SJSA1 (cell line): ENCODE measurements at places on chromosomes 5 and 9.
A peak's percentile ranks its signal among the peaks of the same experiment; 100 is the strongest.

DNA sequence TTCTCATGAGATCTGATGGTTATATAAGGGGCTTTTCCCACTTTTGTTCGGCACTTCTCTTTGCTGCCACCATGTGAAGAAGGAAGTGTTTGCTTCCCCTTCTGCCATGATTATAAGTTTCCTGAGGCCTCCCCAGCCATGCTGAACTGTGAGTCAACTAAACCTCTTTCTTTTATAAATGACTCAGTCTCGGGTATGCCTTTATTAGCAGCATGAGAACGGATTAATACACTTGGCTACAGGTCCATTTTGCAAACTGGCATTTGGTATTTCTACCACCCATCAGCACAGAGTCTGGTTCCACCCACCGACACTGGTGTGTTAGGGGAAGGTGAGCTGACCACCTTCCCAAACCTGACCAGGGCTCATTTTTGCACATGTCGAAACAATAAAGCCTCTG lies 47.9 kb upstream of the RARS1 start:
- peak; percentile 11 for DNase-seq

- no peak for DNase-seq
These were observed 19.9 kb downstream of the ABITRAM start for GRCh38 chr9:108953983-108954574.

- DNase-seq: no peak
These were observed 335.7 kb downstream of the NSG2 start for GRCh38 chr5:174381241-174381640.

DNA sequence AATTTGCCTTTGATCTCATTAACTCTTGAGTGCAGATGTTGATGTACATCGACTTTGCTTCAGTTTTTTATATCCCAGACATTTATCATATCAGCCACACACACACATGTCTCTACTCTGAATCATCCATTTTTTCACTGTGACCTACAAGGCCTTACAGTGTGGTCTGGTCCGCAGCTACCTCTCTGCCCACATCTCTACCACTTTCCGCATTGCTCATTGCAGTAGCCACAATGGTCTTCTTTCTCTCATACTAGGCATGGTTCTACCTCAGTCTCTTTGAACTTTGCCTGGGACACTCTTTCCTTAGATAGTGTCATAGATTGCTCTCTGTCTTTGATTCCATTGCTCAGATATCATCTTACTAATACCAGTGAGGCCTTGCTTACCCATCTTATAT lies 87.9 kb upstream of the FSD1L start:
- peak; percentile 6 for DNase-seq

- DNase-seq: peak; percentile 53
These were observed 50.0 kb upstream of the GOLPH3 start for GRCh38 chr5:32223972-32224609.

DNA sequence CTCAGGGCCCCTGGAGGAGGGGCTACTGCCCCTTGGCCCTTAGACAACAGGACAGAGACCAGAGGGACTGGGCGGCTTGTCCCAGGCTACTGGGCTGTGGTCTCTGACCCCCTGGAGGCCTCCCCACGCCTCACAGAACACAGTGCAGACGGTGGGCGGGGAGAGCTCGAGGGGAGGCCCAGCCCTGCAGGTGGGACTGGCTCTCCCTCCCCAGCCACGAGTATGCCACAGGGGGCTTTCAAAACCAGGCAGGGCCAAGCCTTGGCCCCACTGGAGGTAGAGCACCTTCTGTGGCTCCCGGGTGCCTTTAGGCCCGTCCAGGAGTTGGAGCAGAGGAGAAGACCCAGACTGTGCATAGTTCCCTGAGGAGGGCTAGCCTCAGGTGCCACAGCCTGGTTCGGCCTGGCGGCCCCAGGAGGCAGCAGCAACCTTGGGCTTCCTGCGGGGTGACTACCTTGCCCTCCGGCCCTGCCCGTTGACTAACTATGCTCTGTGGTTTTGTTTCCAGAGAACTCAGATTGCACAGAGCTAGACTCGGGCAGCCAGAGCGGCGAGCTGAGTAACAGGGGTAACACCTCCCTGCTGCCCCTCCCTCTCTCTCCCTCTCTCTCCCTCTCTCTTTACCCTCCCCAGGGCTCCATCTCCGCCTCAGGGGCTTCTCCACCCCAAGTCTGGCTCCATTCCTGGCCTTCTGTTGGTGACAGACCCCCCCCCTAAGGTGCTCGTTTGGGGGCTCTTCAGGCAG lies 15.5 kb downstream of the CARD19 start:
- no peak for DNase-seq

GRCh38 chr9:109599131-109599530 lies 101.0 kb upstream of the PTPN3 start:
- no peak for DNase-seq

DNA sequence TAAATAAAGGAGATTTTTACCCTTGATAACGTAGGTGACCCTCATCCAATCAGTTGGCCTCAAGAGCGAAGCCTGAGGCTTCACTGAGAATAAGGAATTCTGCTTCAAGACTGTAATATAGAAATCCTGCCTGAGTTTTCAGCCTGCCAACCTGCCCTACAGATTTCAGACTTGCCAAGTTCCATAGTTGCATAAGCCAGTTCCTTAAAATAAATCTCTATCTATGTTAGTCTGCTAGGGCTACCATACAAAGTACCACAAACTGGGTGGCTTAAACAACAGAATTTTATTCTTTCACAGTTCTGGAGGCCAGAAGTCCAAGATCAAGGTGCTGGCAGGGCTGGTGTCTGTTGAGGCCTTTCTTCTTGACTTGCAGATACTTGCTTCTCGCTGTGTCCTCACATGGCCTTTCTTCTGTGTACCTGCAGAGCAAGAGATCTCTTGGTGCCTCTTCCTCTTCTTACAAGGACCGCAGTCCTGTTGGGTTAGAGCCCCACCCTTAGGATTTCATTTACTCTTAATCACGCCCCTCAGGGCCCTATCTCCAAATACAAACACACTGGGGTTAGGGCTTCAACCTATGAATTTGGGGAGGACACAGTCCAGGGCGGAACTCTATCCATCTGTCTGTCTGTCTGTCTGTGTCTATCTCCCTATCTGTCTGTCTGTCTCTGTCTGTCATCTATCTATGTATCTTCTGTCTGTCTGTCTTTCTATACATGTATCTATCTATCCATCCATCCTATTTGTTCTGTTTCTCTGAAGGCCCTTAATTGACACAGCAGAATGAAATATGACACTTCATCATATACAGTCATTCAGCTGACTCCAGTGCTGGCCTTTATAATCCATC lies 17.0 kb upstream of the CMBL start:
- no peak for DNase-seq

- no peak for DNase-seq
These were observed 52.8 kb upstream of the PRSS3 start for GRCh38 chr9:33742519-33742918.

GRCh38 chr5:51203598-51203997 lies 179.7 kb upstream of the ISL1 start:
- DNase-seq: no peak

GRCh38 chr5:34674187-34674586 lies 18.1 kb downstream of the RAI14 start:
- no peak for DNase-seq

- peak; percentile 85 for DNase-seq
These were observed 42.3 kb upstream of the MUSK start for GRCh38 chr9:110626101-110626829.

GRCh38 chr5:35002459-35002858 lies 45.3 kb downstream of the AGXT2 start:
- no peak for DNase-seq

DNA sequence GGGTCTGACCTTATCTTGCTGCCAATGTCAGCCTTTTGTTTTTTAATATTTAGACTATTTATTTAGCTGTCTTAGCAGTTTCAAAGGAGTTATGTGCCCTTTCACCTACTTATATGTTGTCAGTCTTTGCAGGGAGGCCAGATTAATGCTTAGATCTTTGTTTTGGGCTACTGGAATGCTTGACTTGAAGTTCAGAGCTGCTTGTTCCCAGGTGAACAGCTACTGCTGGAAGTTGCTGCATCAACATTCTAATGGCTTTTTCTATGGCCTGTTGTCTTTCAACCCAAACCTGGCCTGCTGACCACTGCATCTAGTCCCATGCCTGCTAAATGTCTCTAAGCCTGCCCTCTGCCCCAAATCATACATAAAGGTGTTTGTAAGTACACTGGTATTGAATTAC lies 3.0 kb downstream of the SLC22A5 start:
- no peak for DNase-seq

DNA sequence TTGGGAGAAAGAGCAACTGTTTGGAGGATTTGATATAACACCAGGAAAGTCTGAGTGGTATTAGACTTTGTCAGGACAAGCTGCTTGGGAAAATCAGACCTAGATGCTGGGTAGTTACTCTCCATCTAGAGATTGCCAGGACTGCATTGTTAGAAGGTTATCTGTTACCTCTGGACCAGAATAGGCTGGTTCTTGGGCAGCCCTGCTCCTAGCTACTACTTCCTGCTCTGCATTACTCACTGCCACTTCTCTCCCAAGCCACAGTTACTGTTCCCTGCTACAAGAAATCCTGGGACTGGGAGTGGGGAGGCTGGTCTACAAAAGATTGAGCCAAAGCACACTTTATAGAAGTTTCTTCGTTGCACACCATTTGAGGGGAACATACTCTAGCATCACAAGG lies 95.5 kb upstream of the KCNN2 start:
- no peak for DNase-seq

- DNase-seq: peak; percentile 94
These were observed 36.5 kb downstream of the PALM2AKAP2 start for GRCh38 chr9:109816490-109816889.

GRCh38 chr5:59548807-59549357 lies 344.6 kb downstream of the PDE4D start:
- no peak for DNase-seq

DNA sequence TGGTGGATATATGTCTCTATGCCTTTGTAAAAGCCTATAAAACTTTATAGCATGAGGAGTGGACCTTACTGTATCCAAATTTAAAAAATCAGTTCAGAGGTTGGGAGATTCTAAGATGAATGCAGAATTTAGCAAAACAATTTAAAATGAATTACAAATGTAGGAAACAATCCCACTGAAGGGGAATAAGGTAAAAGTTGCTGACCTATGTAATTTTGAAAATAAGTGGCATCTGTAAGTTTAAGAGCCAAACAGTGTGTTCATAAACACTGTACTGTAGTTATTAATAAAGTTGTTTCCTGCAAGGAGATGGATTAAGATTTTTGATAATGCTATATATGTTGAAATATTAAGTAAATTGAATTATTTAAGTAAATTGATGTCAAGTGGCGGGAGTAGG lies 4.6 kb downstream of the IFNW1 start:
- DNase-seq: no peak

DNA sequence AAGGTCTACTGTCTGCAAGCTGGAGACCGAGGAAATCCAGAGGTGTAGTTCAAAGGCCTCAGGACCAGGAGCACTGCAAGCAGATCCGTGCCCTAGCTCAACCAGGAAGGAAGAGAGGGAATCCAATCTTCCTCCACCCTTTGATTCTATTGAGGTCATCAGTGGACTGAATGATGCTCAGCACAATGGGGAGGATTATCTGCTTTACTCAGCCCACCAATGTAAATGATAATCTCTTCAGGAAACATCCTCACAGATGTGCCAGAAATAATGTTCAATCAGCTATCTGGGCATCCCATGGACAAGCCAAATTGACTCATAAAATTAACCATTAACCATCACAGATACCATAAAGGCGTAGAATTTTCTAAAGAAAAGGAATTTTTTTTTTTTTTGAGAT lies 92.0 kb downstream of the BASP1 start:
- no peak for DNase-seq

DNA sequence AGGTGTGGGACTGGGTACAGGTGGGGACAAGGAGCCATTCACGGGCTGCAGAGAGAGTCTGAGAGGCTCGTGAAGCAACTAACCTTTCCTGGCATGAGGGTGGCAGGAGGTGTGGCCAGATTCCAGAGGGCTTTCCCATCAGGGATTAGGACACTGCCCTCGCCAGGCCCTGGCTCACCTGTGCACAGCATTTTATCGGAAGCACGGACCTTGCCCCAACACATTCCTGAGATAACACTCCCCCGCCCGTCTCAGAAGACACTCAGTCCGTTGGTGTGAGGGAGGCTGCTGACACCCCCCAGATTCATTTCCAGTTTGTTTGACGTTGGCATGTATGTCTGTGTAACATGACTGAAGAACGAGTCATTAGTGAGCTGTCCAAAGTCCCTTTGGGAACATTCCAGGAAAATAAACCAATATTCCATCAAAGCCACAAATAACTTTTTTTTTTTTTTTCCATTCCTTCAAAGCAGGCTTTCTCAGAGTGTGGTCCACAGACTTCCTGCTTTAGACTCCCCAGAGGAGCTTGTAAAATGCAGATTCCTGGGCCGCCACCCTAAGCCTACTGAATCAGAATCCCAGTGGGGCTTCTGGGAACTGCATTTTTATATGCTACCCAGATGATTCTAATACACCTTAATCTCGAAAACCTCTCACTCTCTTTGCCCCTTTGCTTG lies 23.4 kb downstream of the WWC1 start:
- DNase-seq: peak; percentile 94

DNA sequence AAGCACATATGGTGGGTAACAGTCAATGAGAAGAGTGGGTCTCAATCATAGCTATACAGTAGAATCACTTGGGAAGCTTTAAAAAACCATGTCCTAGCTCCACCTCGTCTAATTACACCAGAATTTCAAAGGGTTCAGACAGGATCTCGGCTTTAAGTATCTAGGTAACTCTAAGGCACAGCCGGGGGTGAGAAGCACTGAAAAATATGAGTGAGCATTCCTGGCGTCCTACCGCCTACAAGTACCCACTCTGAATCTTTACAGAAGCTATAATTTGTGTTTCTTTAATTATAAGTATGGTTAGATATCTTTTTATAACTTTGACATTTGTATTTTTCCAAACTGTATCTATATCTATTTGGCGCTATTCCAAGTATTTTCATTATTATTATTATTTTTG lies 16.1 kb downstream of the PAIP1 start:
- no peak for DNase-seq

DNA sequence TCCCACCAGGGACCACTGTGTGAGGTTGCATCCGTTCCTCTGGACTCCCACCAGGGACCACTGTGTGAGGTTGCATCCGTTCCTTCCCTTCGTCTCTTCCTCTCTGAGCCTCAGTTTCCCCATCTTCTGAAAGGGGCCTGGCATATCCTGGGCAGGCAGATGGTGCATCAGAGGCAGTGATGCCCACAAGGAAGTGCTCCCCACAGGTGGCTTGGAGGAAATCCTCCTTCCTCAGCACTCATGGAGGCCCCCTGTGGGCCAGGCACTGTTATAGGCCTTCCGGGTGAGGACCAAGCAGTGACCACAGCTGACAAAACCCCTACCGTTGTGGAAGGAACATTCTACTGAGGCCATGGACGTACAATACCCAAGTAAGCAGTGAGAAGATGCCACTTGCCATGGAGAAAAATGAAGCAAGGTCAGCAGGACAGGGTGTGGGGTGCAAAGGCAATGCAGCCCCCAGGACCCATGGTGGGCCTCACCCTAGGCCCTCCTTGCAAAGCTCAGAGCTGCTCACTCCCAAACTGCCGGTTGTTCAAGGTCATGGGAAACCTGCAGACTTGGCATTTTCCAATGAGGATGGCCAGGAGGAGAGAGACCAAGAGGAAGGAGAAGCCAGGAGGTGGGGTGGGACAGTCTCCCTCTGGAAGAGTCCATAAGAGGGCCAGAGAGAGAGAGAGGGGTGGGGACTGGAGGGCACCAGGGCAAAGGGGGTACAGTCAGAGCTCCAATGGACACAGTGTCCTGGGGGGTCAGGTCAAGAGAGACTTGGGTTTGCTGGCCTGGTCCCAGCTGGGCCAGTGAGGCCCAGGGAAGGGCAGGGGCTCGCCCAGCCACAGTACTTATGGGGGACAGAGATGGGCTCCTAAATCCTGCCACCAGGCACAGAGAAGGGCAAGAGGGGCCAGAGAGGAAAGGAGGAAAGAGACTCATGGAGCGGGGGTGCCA lies 51.1 kb downstream of the C9orf50 start:
- DNase-seq: no peak

GRCh38 chr9:75962662-75963036 lies 72.2 kb downstream of the PCSK5 start:
- no peak for DNase-seq
